ENCODE measurements at places on chromosomes 1 and 21.
A peak's percentile ranks its signal among the peaks of the same experiment; 100 is the strongest.

DNA sequence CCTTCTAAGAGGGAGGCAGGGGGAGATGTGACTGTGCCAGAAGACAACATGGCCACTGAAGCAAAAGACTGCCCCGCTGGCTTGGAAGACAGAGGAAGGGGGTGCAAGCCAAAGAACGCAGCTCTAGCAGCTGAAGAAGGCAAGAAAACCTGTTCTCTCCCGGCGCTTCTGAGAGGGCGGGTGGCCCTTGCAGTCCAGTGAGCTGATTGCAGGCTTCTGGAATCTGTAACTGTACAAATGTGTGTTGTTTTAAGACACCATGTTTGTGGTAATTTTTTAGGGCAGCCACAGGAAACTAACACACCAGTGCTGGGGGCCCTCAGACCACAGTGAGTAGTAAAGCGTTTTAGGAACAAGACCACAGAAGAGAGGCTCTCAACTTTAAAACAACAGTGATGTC, 47.0 kb downstream of the CD46 start:
- DNase-seq: peak; percentile 18

DNA sequence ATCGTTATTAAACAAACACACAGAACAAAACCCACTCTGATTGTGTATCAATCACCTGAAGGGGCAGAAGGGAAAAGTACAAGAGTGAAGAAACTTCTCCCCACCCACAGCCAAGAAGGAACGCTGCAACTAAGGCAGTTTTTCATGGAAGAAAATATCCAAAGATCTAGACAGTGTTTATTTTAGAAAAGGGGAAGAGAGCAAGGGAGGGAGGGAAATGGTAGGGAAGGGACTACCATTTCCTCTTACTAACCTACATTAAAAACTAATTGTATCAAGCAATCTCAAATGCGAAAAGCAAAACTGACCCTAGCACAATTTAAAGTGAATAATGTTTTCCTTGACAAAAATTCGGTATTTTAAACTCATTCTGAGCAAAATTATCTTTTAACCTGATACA, 3.5 kb downstream of the NRIP1 start:
- no peak for DNase-seq

- no peak for DNase-seq
These were observed 183.9 kb upstream of the VAMP3 start for GRCh38 chr1:7587108-7587772.

- no peak for DNase-seq
These were observed 228.9 kb upstream of the TMEM51 start for GRCh38 chr1:14924455-14925331.

DNA sequence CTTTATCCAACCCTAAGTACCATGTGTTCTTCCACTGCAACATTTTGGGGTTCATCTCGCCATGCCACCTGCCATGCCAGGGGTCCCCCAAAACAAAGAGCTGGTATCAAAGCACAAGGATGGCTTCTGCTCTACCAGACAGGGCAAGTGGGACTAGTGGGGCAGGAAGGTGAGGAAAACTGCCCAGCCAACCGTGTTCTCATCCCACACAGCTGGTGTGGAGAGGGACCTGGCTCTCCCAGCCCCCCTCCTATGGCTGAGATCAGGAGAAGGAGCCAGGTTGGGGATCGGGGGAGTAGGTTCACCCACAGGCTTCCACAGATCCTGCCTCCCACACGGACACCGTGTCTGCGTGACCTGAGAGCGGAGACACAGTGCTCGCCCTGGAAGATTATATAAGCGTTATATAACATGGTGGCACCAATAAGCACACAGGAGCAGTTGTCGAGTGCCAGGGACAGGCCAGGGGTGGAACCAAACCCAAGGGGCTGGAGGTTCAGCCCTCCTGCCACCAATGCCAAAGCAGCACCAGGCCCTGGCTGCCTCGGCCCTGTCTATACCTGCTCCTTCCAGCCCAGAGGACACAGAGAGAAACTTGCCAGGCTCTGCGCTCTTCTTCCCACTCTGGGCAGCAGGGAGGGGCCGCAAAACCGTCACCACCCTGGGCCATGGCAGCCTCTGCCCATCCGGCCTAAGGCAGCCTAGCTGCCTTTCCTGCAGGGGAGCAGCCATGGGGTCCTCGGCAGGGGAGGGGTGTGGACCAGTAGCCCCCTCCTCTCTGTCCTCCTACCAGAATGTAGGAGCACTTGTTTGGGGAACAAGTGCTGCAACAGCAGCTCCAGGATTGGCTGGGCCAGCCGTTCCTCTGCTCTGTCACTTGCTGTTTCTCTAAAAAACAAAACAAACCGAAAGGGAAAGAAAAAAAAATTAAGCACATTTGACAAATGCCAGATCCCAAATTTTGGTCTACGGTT, 43.5 kb downstream of the CD34 start:
- no peak for DNase-seq

DNA sequence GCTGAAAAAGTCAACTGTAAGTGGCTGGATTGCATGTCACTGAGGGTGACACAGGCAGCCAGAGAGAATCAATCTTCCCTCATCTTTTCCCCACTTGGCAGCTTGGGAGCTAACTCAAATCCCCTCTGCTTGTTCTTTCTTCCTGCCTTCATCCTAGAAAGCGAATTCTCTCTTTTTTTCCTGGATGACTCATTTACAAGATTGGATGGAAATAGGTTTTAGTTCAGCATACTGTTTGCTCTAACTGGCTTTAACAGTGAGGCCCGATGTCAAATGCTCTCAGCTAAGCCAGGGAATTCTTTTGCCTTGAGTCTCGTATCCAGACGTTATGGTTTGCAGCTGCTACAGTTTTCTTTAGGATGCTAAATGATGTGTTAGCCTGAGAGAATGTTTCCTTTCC, 72.7 kb downstream of the HUNK start:
- peak; percentile 12 for DNase-seq

- DNase-seq: no peak
These were observed 18.5 kb downstream of the WLS start for GRCh38 chr1:68213843-68214242.

DNA sequence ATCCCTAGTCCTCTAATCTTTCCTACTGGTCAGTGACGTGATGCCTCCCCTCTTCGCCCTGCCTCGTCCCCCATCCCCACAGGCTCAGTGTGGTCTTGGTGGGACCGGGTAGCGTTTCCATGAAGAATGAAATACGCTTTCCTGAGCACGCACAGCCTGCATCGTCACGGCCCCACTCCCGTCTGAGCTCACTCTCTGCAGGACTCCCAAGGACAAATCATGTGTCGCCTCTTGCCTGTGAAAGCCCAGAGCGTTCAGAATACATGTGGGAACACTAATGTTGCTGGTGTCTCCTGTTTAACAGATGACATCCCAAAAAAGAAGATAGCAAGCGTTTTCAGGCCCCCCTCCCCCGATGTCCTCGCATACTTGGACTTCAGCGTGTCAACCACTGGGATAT, 49.2 kb downstream of the S100B start:
- no peak for DNase-seq

DNA sequence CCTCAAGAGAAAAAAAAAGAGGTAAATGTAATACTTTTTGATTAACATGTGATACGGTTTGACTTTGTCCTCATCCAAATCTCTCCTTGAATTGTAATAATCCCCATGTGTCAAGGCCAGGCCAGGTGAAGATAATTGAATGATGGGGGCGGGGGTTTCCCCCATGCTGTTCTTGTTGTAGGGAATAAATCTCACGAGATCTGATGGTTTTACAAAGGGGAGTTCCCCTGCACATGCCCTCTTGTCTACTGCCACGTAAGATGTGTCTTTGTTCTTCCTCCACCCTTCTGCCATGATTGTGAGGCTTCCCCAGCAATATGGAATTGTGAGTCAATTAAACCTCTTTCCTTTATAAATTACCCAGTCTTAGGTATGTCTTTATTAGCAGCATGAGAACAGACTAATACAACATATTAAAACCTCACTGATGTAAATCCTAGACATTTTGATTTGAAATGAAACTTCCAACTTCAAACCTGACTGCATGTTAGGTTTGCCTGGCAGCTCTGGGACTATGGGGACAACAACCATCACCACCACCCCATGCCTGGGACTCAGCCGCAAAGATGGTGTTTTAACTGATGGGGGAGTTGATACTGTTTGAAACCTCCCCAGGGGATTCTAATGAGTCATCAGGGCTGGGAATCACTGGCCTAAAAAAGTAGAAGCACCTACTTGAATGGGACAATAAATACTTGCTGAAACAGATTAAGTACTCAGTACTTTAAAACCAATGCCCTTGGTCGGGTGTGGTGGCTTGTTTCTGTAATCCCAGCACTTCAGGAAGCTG, 32.8 kb upstream of the BACH1 start:
- DNase-seq: no peak

DNA sequence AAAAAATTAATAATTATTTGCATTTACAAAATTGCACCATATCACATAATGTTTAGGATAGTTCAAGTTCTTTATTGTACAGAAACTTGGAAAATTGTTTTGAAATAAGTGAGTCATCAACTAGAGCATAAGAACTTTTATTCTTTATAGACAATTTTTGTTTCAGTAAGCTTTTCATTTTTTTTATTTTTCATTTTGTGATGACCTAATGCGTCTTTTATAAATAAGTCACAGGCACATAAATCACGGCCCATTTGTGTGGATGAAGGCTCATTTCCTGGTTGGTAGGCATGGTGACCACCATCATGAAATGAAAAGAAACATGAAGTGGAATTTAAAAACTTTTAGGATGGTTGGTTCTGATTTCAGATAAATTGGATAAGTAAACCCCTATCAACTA, 39.3 kb downstream of the SPAG17 start:
- no peak for DNase-seq

GRCh38 chr1:81151206-81151605, 649.5 kb upstream of the ADGRL2 start:
- no peak for DNase-seq

GRCh38 chr21:27614231-27614630, 647.3 kb upstream of the ADAMTS5 start:
- DNase-seq: no peak

- no peak for DNase-seq
These were observed 7.0 kb upstream of the ID3 start for GRCh38 chr1:23566304-23566703.

DNA sequence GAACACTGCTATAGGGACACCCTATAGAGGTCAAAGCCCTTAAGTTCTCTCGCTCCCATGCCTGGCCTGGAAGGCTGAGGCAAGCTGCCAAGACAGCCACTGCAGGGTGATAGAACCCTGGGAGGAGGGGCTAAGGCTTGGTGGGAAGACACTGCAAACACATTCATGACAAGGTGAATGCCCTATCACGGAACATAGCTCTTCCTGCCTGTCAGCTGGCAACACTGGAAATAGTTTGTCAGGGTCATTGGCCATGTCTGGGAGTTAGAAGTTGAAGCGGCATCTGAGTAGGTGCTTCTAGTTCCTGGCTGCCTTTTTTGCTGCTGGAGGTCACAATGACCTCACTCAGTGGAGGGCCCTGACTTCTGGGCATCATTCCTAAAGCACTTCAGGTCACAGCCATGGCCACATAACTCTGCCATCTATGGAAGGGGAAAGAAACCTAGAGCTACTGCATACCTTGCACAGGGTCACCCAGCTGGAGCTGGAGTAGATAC, 4.2 kb downstream of the FABP3 start:
- no peak for DNase-seq

DNA sequence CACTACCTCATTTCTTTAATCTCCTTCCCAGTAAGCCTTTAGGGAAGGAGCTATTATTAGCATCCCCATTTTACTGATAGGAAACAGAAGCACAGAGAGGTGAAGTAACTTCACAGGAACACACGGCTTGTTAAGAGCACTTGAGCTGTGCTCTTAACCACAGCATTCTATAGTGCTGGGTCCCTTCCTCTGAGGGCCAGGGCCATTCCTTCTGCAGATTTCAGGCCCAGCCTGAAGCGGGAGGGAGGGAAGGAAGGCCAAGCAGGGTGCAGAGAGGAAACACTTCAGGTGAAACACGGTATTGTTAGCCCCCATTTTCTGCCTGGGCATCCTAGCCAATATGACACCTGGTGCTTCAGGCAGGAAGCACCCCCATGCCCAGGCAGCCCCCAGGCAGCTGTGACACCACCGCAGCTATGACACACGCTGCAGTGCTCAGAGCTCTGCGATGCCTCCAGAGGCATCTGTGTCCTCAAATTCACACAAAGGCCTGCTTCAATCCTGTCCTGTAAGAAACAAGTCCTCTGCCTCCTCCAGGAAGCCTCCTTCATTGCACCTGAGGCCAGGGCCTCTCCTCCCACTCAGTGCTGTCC, 4.5 kb upstream of the EXTL1 start:
- DNase-seq: no peak

- no peak for DNase-seq
These were observed 22.1 kb downstream of the EIF2D start for GRCh38 chr1:206590025-206590758.

DNA sequence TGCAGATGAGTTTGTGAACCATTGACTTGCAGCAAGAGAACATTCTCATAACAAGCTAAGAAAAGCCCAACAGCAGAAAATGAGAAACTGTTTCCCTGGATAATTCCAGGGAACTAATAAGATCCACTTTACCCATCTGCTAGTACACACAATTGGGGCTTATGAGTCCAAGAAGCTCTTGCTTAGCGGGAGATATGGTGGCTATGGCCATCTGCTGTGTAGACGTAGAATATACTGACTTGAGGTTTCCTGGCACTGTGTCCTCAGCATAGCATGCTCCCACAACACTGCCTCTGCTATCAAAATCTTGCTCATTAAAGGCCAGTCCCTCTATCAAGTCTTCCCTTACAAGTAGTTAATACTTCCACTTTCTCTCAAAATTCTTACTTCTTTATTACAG, 6.8 kb upstream of the RXRG start:
- no peak for DNase-seq
